Stimulated activated CD4-positive, alpha-beta T cell treated with anti-CD3 and anti-CD28 coated beads, Interleukin-1b, Interleukin-23, amount 100 ng/mL, for 4 hours (primary cell): ENCODE measurements at places on chromosomes 4 and X.

- no peak for DNase-seq
Observed at GRCh38 chr4:149897783-149898182, 82.1 kb upstream of the IQCM start.

GRCh38 chrX:154827194-154828015 is 7.1 kb downstream of the SMIM9 start:
- no peak for DNase-seq

GRCh38 chr4:6252051-6252450 is 17.6 kb upstream of the WFS1 start:
- DNase-seq = no peak

GRCh38 chrX:41684138-41684537 is 4.6 kb upstream of the GPR34 start:
- DNase-seq = no peak

- DNase-seq = no peak
Observed at GRCh38 chrX:24005028-24005427, 22.0 kb downstream of the KLHL15 start.

GRCh38 chr4:6050551-6050950 is 32.3 kb upstream of the C4orf50 start:
- DNase-seq = no peak

DNA sequence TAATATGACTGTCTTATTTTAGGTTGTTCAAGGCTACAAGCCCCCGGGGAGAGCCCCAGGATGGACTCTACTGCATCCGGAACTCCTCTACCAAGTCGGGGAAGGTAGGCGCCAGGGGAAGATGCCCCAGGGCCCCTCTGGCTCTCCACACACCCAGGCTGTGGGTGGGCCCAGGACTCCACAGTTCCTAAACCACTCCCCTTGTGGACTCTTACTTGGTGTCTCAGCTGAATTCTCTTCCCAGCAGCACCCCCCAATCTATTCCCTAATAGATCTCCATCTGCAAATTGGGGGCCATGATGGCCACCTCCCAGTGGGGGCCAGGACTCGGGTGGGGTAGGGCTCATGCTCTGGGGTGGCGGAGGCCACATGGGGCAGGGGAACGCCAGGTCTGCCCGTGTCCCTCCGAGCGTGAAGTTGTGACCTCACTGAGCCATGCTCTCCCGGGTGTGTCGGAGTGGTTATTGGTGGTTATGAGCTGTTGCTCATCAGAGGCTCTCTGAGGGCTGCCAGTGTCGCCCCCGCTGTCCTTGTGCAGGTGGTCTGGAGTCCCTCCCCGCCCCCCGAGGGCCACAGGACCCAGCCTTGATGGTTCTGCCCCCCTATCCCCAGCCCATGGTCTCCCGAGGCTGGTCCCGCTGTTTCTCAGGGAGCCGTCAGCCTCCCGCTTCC is 11.2 kb upstream of the ADD1 start:
- no peak for DNase-seq

DNA sequence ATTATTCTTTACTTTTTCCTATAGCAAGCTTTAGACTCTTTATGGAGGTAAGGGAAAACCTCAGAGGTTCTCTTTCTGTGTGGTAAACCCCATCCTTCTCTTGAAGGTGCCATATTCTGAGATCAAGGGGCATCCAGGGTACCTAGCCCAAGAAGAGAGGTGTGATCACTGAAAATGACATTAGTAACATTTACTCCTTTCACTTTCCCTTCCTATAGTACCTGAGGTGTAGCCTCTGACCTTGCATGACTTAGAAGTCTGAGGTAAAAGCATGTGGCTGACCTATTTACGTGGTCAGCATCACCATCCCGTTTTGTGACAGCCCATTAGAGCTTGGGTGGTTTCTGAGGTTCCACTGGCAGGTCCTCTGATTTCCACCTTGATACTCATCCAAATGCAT is 25.7 kb downstream of the SGMS2 start:
- no peak for DNase-seq
